ENCODE measurements at places on chromosomes 4 and X. TPM values are rescaled to one million over a fixed set of nuclear protein-coding genes. Genes with fewer than 3 reads are reported as not detected.

Gene CWH43
- total RNA-seq = not detected

Gene CENPVL1
- not detected for total RNA-seq

Gene FGFBP2
- 0.12 TPM for total RNA-seq

Gene XKRX
- total RNA-seq = 0.82 TPM

Gene PDGFRA
- total RNA-seq = 0.25 TPM

Measured in A549 treated with Hydrocortisone at 1 μM for 4 hours (cell line).